Stomach (tissue), 19 donors: ENCODE measurements at places on chromosomes 2 and 18. TPM values are rescaled to one million over a fixed set of nuclear protein-coding genes. Genes with fewer than 3 reads are reported as not detected.

The XDH gene
- total RNA-seq = 4.1 TPM

The DIS3L2 gene
- 124 TPM for total RNA-seq

The EIF2AK3 gene
- 57.7 TPM for total RNA-seq

The CHRNG gene
- total RNA-seq = not detected

The HOXD3 gene
- total RNA-seq = 1.5 TPM

DNA sequence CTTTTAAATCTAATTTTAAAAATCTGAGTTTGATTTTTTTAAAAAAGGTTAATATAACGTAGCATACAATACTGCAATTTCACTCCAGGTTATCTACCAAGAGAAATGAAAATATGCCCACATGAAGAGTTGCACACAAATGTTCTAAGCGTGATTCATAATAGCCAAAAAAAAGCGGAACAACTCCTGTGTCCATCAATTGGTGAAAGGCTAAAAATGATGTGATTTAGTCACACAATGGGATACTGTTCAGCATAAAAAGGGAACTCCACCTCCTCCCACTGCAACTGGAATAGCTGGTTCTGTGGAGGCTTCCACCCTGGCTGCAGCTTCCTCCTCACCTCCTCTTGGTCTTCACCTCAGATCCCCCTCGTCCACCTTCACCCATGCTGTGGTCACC, 132.8 kb downstream of the PIK3C3 start:
- DNase-seq = no peak

GRCh38 chr18:40326985-40327384, 1628.0 kb upstream of the PIK3C3 start:
- no peak for DNase-seq
